ENCODE measurements at places on chromosomes 3 and 15. TPM values are rescaled to one million over a fixed set of nuclear protein-coding genes. Genes with fewer than 3 reads are reported as not detected.

ACP3 gene
- not detected for total RNA-seq

GPR149 gene
- total RNA-seq = not detected

GOLGA8Q gene
- not detected for total RNA-seq

VGLL3 gene
- total RNA-seq = 136 TPM

KIF7 gene
- 23.3 TPM for total RNA-seq

SSUH2 gene
- total RNA-seq = 0.40 TPM

AP3S2 gene
- total RNA-seq = 33.0 TPM

TMEM207 gene
- not detected for total RNA-seq

CELSR3 gene
- 1.6 TPM for total RNA-seq

SUSD5 gene
- 0.21 TPM for total RNA-seq

ABI3BP gene
- 10.6 TPM for total RNA-seq

C3orf49 gene
- not detected for total RNA-seq

GRCh38 chr3:43153216-43154083 is 47.6 kb upstream of the POMGNT2 start:
- DNase-seq = peak; percentile 64

GRCh38 chr15:79540551-79540950 is 108.4 kb downstream of the MINAR1 start:
- no peak for DNase-seq

DNA sequence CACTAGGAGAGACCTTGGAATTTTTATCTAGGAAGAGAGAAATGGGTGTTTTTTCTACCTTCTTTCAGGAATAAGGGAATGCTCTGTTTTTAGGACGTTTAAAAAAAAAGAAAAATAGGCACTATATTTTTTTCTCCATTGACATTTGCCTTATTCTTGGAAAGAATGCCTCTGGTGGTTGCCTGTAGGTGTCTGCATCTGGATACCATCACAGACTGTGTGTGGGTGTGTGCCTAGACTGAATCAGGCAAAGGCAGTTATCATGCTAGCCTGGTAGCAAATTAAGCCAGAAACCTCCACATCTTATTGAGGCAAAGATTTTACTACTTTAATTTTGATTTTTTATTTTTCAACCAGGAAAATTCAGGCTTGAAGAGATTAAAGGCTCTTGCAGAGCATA is 513.6 kb upstream of the KCNMB2 start:
- peak; percentile 2 for DNase-seq

- no peak for DNase-seq
Observed at GRCh38 chr15:31437686-31438085, 111.1 kb downstream of the KLF13 start.

- DNase-seq = no peak
Observed at GRCh38 chr3:75180945-75181298, 483.2 kb upstream of the FRG2C start.

- DNase-seq = no peak
Observed at GRCh38 chr3:186493525-186494255, 50.5 kb downstream of the CRYGS start.

DNA sequence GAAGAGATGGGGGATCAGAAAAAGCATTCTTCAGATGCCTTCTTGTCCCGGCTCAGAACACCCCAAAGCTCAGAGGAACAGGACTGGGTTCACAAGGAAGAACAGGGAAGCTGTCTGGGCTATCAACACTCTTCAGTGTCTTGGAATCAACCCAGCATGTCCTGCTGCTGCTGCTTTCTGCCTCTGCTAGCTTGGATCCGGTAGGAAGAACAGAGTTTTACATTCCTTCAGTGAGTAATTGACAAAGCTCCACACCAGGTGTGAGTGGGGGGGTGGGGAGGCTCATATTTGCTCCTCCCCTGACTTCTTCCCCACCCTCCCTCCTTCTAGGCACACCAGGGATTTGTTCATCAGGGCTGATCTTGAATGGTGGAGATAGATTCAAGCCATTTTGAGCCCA is 13.1 kb upstream of the ETV5 start:
- no peak for DNase-seq

- peak; percentile 92 for DNase-seq
Observed at GRCh38 chr15:28977377-28978010, 91.7 kb downstream of the APBA2 start.

- peak; percentile 52 for DNase-seq
Observed at GRCh38 chr3:100777271-100777670, 68.0 kb downstream of the TFG start.

DNA sequence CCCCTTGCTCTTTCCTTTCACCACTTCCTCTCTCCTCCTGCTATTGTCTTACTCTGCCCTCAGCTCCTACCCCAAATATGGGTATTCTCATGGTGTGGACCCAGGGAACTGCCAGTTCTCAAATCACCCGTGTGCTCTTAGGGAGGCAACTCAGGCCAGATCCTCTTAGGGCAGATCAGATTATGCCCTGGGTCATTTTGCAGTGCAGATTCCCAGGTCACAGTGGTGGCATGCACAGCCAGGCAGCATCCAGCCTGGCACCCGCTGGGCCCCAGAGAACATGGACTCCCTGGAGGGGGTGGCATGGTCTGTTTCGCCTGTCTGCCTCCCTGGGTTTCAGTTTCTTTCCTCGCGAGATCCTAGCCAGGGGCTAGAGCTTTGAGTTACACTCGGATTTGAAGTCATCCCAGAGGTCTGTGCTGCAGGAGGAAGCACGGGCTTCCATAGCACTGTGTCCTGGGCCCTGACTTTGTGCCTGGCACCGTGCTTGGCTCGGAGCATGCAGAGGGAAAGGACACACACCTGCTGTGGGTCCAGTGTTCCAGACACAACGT is 96.1 kb downstream of the TOP2B start:
- DNase-seq = no peak

DNA sequence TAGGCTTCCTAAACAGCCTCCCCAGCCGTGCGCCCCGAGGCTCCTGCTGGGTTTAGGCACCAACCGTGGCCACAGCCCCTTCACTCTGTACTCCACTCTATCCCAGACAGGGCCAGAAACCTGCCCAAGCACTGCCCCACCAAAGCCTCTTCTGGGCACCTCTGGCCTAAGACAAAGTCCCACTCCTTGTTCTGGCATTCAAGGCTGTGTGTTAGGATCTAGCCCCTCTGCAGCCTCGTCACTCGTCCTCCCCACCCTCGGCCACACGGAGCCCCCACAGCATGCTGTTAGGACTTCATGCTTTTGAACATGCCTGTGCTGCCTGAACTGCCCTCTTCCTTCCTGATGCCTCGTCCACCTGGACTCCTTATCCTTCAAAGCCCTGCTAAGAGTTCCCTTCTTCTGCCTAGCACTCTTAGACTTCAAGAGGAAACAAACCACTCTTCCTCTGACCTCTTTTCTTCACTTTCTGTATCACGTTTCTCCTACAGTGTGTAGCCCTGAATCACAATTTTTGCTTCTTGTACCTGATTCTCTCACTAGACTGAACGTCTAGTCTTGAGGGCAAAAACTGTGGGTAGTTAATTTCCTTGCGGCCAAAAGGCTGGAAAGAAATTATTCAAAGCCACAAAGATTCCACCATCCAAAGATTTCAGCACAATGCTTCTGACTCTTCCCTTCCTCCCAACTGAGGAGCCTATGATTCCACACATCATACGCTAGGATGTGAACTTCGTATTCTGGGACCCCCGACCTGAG is 28.6 kb downstream of the WNT7A start:
- DNase-seq = no peak

- DNase-seq = no peak
Observed at GRCh38 chr3:53863145-53863544, 16.8 kb downstream of the IL17RB start.

- no peak for DNase-seq
Observed at GRCh38 chr3:85781806-85782205, 823.0 kb downstream of the CADM2 start.

DNA sequence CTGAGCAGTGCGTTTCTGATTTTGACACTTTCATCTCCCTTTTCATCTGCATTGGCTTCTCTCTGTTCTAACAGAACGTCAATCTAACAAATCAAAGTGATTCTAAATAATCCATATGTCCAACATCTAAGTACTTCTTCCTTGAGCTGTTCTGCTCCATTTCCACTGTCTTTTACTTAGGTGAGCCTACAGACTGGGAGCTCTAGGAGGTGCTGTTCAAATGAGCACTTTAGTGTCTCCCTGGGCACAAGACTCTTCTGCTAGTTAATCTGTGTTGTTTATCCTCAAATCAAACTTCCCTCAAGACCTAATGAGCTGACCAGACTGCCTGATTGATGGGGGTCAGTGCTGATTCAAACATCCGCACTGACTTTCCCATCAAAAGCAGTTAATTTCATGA is 408.1 kb downstream of the WDR72 start:
- DNase-seq = no peak

- no peak for DNase-seq
Observed at GRCh38 chr15:89446255-89446891, 50.0 kb downstream of the RHCG start.

GRCh38 chr3:194489736-194490612 is 3.2 kb upstream of the ATP13A3 start:
- DNase-seq = peak; percentile 35

DNA sequence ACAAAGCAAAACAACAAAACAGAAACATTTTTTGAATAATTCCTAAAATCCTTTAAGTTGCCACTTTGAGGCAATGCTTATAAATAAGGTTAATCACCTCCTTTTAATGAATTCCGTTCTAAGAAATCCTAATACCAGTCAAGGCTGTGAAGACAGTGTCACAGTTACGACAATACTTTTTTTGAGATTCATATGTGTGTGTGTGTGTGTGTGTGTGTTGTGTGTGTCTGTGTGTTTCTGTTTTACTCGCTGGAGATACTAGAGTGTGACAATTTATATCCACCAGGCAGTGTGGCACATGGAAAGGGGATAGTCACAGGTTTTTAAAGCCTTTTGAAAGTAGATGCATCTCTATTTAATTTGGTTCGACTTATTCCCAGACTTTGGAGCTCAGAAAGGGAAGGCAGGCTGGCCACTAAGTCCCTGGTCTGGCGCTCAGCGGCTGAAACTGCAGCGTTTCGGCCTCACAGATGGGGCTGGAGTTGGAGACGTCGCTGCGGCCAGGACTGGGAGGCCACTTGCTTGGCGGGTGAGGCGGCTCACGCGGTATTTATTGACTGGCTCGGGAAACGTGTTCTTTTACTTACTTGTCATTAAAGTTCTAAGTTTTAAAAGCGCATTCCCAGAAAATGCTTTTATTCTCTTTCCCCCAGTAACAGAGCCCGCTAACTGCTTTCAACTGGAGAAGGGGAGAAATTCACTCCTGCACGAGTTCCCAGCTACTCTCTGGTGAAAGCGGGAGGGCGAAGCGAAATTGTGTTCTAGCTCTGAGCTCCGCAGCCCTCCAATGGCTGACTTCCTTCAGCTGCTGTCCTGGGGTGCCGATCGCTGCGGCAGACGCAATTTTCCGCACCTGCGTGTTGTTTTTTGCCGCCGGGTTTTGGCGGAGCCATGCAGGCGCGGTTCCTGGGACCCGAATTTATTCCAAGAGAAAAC is 13.7 kb downstream of the ZIC1 start:
- DNase-seq = no peak

GRCh38 chr3:168714609-168715240 is 619.0 kb upstream of the GOLIM4 start:
- no peak for DNase-seq

- DNase-seq = no peak
Observed at GRCh38 chr3:14145670-14146380, 21.0 kb downstream of the TMEM43 start.

- no peak for DNase-seq
Observed at GRCh38 chr15:66039117-66039871, 170.0 kb downstream of the RAB11A start.

- peak; percentile 33 for DNase-seq
Observed at GRCh38 chr3:179750720-179751328, 98.0 kb downstream of the USP13 start.

- DNase-seq = no peak
Observed at GRCh38 chr3:164640591-164640990, 437.7 kb downstream of the SI start.

- peak; percentile 87 for DNase-seq
Observed at GRCh38 chr15:78265752-78266224, 1.4 kb downstream of the DNAJA4 start.

- no peak for DNase-seq
Observed at GRCh38 chr3:66606868-66607267, 106.0 kb upstream of the LRIG1 start.

- DNase-seq = no peak
Observed at GRCh38 chr3:47650294-47650693, 71.6 kb upstream of the CSPG5 start.

GRCh38 chr3:53337167-53337940 is 10.0 kb downstream of the DCP1A start:
- DNase-seq = no peak

Measured in HFFc6 (cell line).